SW 1271 (cell line): ENCODE measurements at places on chromosomes 12 and 14.

DNA sequence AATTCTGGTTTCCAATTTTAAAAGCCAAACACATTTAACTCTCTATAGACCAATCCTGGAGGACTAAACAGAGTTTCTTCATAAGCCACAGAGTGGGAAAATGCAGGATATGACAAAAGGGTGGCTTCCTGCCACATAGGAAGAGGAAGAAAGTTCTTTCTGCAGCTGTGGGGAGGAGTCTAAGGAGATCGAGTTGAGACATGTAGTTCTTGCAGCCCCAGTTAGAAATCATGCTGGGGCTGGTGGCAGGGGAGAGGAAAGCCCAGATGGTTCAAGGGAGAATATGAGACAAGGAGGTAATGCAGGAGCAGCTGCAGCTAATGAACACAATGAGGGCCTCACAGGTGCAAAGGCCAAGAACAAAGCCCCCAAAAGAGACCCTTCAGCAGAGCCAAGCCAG is 85.0 kb upstream of the ARID2 start:
- no peak for DNase-seq

DNA sequence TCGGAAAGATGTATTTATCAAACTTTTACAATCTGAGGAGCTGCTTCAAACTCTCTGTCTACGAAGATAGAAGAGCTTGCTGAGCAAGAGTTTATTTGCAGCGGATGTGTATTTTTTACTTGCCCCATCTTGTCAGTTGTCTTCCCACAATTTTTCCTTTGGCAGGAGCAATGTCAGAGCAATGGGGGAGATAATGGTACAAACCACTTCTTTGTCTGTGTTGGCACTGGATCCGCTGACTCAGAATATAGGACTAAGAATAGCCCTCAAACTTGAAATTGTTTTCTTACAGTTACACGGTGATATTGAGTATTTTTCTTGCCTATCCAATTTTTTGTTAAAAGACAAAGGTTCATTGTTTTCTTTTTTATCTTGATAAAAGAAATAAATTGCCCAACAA is 27.6 kb downstream of the HELB start:
- no peak for DNase-seq

DNA sequence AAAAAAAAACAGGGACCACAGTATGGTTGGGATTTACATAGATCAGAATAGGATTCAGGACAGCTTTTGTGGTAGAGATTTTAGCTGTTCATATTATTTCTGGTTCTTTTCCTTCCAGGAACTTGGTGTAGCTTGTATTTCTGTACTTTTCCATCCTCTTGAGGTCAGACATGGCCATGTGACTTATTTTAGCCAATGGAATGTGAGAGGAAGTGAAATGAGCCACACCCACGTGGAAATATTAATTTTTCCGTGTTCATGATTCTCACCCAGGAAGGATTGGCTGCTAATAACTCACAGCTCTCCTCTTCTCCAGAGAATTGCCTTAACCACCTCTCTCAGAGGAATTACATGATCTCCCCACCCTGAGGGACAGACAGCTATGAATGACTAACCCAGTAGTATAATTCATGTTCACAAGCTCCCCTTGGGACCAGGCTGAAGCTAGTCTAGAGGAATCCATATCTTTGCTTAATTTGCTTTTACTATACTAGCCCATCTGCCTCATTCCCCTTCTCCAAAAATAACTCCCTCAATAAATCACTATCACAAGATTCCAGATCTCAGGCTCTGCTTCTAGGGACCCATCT is 340.4 kb downstream of the NUAK1 start:
- DNase-seq = no peak

DNA sequence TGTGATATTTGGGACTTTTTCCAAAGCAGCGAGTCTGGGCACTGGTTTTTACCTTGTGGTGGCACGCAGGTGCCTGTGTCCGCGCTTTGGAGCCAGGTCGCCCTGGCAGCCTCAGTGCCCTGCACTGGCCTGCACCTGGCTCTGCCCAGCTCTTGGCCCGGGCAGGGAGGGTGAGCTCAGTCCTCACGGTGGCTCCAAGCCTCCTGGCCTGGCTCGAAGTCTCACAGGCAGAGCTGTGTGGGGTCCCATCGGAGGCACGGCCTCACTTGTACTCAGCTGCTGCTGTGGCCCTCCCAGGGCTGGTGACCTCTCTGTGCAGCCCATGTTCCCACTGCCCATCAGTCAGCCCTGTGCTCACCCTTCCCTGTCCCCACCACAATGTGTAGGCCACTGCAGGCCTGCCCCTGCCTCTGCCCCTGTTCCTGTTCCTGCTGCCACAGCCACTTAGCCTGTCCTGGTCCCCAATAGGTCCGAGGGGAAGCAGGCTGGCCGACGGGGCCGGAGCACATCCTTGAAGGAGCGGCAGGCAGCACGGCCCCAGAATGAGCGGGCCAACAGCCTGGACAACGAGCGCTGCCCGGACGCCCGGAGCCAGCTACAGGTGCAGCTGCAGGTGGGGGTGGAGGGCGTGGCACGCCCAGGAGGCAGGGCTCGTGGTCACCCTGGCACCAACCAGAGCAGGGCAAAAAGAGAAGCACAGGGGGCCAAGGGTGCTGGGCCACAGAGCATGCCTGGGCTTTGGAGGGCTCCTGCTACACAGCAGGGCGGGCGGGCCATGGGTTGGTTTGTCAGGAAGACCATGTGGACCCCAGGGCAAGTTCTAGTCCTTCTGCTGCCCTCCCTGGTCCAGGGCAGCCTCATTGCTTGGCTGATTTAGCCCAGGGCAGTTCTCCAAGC is 16.6 kb upstream of the TEX22 start:
- DNase-seq = no peak

GRCh38 chr14:101980700-101981099 is 16.3 kb downstream of the DYNC1H1 start:
- DNase-seq = peak; percentile 97

DNA sequence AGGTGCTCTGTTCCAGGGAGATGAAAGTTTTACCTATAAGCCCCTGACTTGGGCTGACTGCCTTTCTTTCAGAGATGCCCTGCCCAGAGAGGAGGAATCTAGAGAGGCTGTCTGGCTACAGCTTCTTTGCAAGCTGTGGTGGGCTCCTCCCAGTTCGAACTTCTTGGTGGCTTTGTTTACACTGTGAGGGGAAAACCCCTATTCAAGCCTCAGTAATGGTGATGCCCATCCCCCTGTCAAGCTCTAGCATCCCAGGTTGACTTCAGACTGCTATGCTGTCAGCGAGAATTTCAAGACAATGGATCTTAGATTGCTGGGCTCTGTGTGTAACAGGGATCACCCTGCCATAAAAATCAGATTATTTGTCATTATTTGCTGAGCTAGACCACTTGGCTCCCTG is 377.6 kb downstream of the FLRT2 start:
- no peak for DNase-seq

DNA sequence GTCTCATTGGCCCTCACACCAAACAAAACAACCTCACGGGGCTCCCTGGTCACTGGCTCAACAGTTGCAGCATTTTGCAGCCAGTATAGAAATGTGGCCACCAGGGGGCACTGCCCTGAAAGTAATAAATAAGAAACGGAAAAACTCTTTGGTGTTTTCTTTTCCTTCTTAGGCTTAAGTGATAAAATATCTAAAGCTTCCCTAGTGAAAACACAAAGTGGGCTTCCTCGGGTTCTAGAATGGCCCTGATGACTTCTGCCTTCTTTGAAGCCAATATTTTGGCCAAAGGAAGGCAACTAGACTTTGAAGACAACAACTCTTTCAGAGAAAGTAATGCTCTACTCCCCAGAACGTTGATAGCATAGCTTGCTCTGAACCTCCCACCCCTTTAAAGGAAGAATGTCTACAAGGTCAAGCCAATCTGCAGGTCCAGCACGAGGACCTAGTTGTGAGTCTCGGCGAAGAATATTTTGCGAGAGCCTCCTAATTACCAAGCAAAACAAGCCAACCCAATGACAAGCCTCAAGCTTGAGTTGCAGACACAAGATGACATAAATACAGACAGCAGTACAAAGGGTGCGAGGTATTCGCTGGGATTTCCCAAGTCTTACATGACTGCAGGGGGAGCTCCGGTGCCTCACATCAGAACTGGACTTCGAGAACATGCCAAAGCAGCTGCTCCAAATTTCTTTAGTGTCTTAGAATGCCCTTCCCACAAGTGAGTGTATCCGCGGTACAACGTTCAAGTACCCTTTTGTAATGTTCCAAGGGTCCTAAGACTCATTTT is 2.6 kb downstream of the ITPK1 start:
- DNase-seq = peak; percentile 33

GRCh38 chr12:6315704-6316597 is 5.5 kb downstream of the PLEKHG6 start:
- DNase-seq = no peak

DNA sequence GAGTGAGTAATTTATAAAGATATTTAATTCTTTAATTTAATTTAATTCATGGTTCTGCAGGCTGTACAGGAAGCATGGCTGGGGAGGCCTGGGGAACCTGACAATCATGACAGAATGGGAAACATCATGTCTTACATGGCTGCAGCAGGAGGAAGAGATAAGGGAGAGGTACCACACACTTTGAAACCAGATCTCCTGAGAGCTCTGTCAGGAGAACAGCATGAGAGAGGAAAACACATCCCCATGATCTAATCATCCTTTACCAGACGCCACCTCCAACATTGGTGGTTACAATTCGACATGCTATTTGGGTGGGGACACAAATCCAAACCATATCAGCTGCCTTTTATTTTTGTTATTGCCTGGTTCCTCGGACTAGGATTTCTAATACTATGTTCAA is 928.6 kb downstream of the TMEM121 start:
- no peak for DNase-seq

- no peak for DNase-seq
Measured at GRCh38 chr12:45612044-45612794, 117.3 kb upstream of the ARID2 start.

DNA sequence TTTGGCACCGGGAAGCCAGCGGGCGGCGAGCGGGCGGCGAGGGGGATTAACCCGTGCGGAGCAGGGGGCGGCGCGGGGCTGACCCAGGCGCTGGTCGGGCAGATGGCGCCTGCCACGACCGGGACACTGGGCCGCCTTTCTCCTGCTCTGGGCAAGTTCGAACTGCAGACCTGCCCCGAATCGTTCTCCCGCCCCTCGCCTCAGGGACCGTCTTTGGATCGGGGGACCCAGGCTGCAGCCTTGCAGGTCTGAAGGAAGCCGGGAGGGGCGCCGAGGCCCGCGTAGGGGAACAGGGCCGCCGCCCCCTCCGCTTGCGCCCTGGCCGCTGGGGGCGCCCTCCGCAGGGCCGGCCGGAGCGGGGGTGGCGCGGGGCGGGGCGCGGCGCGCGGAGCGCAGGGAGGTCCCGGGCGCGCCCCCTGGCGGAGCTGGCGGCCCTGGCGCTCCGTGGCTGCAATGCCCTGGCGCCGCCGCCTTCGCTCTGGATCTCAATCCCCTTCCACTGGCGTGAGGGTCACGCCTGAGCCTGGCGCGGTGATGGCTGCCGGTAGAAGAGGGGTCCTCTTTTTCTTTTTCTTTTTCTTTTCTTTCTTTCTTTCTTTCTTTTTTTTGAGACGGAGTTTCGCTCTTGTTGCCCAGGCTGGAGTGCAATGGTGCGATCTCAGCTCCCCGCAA is 449 bp upstream of the LTBP2 start:
- no peak for DNase-seq

GRCh38 chr14:54776361-54777001 is 126.1 kb downstream of the GCH1 start:
- DNase-seq = no peak

DNA sequence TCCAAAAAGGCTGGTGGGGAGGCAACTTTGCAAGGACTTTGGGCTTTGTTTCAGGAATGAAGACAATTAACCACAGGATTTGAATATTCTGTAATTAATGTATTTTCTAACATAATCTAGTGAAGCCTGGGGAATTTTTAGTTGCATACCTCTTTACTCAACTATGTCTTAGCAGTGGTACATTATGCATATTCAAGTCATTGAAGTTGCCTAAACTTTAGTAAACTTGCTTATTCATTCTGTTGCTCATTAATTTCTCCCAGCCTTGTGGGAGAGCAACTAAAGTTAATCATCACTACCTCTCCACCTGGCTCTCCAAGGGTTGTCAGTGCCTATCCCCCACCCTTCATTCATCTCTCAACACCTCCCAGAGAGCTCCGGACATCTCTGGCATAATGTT is 54.2 kb downstream of the IFNG-AS1 start:
- no peak for DNase-seq

- no peak for DNase-seq
Measured at GRCh38 chr14:65548878-65549277, 136.3 kb downstream of the FUT8 start.

DNA sequence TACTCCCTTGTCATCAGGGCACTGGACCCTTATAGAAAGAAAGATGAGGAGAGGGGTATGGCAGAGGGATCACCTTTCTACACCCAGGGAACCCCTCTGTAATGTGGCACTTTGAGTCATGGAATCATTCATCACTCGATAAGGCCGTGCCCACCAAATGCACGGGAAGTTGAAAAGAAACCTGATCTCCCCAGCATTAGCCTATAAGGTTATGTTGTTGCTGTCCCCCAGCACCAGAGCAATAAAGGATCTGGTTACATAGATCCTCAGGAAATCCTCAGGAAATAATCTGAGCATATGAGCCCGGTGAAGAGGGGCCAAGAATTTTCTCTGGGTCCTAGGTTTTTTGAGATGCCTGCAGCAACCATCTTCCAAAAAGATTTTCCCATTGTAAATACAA is 148.8 kb upstream of the CRY1 start:
- DNase-seq = no peak

- DNase-seq = no peak
Measured at GRCh38 chr12:15265875-15266274, 44.7 kb upstream of the RERG start.

DNA sequence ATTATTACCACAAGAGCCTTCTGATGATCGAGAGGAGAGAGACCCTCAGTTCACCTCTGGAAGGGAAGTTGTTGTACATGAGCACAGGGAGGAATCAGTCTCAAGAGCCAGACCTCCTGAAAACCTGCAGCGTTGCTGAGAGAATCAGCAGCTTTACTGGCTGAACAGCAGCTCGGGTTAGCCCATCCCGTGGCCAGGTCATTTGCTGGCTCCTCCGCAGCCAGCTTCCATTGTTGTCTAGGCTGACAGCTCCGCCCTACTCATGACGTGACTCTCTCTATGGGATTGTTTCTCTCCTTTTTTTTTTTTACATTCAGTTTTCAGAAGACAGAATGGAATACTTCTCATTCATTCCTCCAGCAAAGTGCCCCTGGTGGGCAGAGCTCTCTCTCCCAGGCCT is 69.9 kb downstream of the TGFB3 start:
- DNase-seq = no peak

- no peak for DNase-seq
Measured at GRCh38 chr12:11687528-11687927, 38.1 kb downstream of the ETV6 start.

DNA sequence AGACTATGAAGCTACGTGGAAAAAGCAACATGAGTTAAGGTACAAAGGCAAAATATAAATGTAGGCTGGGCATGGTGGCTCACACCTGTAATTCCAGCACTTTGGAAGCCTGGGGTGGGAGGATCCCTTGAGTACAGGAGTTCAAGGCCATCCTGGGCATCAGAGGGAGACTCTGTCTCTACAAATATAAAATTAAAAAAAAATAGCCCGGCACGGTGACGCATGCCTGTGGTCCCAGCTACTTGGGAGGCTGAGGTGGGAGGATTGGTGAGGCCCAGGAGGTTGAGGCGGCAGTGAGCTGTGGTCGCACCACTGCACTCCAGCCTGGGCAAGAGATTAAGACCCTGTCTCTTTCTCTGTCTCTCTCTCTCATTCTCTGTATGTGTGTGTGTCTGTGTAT is 4.0 kb upstream of the VPS37B start:
- no peak for DNase-seq
